Amniotic stem cell (primary cell): ENCODE measurements at places on chromosomes 2 and 18.

- no peak for DNase-seq
These were observed 64.6 kb downstream of the THNSL2 start for GRCh38 chr2:88234760-88235159.

DNA sequence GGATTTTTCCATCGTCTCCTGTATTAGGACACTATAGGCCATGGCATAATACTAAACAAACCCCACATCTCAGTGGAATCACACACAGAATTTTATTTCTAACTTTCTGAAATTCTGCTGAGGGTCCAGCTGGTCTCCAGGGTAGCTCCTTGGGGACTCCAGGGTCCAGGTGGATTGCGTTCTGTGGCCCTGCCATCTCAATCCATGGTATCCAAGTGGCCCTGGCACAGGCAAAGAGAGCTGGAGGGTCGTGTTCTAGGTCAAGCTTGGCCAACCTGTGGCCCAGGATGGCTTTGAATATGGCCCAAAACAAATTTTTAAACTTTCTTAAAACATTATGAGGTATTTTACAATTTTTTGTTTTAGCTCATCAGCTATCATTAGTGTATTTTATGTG, 134.6 kb downstream of the CTIF start:
- no peak for DNase-seq

DNA sequence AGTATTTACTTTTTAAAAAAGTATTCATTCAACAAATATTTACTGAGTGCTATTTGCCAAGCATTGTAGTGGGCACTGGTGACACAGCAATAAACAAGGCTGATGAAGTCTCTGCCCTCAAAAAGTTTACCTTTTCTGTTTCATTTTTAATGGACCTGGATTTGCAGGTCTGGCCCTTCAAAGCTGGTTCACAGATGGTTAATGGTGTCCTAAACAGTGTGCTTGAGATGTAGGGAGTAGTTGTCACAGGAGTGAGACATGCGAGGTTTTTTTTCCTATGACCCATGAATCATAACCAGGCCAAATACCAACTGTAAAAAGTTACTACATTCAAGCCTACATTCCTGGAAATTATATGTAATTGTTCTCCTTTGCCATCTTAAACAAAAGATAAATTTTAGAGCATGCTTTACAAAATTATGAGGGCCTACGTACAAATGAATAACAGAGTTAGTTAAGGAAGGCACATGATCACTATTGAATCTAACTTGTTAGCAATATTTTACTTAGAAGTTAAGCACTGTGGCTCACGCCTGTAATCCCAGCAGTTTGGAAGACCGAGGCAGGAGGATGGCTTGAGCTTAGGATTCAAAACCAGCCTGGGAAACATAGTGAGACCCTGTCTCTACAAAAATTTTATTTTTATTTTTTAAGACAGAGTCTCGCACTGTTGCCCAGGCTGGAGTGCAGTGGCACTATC, 223.9 kb downstream of the MBD5 start:
- peak; percentile 18 for DNase-seq

DNA sequence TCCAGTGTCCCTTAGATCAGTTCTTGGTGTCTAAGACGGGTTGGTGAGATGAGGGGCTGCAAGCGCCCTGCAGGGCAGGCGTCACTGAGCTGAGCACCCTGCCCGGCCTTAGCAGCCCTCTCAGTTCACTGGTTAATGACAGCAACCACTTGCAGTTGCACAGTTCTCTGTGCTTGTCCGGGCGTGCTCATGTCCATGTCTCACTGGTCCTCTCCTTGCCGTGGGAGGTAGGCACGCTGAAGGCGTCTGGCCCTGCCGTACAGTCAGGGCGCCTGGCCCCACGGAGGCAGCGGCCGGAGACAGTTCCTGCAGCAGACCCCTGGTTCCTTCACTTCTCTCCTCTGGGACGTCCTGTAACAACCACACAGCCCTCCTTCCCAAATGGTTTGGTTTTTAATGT, 75.3 kb downstream of the ARHGEF4 start:
- DNase-seq = no peak

GRCh38 chr2:205511221-205511620, 171.1 kb upstream of the NRP2 start:
- DNase-seq = no peak

DNA sequence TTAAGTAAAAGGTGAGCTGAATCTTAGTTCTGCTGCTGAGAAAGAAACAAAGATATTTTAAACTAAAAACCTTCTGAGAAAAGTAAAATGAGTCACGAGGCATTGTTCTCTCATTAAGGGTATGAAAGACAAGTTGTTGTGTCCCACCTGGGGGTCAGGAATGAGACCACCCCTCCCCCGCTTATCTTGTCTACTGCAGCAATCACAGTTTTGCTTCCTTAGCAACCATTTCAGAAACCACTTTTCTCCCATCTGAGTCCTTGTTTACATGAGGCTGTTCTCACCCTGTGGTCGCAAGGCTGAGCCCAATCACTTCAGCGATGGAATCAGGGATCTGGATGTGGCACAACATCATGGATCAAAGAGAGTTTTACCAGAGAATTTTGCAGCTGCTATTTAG, 377.6 kb upstream of the NETO1 start:
- no peak for DNase-seq

- no peak for DNase-seq
These were observed 203.4 kb downstream of the ASXL3 start for GRCh38 chr18:33781429-33781828.

DNA sequence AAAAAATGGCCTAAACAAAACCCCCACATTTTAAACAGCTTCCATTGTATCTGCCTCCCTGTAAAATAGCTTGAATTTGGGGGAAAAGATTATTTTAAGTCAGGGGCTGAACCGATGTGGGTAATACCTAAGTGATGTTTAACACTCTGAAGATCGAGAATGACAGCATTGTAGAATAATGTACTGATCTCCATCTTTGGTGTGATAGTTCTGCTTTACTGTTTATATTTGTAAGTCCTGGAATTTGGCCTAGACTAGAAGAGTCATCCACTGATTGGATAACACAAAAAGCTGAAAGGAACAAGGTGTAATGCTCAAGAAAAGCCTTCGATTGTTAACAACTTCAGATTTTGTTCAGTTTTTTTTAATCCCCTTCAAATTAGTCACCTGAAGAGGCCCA, 53.8 kb upstream of the CCDC68 start:
- no peak for DNase-seq

DNA sequence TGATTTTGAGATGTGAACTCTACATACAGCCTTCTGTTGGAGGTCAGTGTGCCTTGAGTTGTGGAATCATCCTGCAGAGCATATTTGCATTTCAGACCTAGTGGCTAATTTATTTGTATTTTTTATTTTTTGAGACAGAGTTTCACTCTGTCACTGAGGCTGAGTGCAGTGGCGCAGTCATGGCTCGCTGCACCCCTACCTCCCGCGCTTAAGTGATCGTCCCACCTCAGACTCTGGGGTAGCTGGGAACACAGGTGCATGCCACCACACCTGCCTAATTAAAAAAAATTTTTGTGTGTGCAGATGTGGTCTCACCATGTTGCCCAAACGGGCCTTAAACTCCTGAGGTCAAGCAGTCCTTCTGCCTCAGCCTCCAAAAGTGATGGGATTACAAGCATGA, 104.4 kb downstream of the ASXL3 start:
- no peak for DNase-seq

DNA sequence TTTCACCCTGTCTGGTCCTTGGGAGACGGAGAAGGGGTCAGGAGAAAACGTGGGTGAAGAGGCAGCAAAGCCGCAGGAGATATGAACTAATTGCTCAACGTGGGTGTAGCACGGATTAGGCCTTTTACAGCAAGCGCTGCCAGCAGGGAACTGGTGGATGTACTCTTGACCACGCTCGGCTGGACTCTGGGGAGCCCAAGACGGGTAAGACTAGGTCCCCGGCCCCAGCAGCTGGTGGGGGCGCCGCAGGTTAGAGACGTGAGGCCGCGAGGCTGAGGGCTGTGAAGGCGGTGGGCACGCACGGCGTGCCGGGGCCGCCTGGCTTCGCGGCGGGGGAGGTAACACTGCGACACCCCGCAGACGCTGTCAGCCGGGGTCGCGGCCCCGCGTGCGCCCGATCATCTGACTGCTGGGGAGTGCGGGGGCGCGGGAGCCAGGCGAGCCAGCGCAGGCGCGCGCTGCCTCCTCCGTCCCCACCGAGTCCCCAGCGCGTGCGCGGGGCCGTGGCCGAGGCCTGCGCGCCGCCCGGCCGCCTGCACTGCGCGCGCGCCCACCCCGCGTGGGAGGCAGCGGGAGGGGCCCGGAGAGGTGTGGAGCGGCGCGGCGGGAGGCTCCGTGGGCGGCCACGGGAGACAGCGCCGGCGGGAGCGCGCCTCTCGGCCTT, at the start of gene CLIP4:
CLIP4 (plus strand) TSS at position 470 of the 664 bp plus-strand sequence. CDS start 5,974 bp downstream, outside the sequence.
- DNase-seq = peak; percentile 44

- no peak for DNase-seq
These were observed 6.7 kb downstream of the SETBP1 start for GRCh38 chr18:44687421-44687820.
